IMR-90 (cell line): ENCODE measurements at places on chromosomes 12 and 14. TPM values are rescaled to one million over a fixed set of nuclear protein-coding genes. Genes with fewer than 3 reads are reported as not detected.

DNA sequence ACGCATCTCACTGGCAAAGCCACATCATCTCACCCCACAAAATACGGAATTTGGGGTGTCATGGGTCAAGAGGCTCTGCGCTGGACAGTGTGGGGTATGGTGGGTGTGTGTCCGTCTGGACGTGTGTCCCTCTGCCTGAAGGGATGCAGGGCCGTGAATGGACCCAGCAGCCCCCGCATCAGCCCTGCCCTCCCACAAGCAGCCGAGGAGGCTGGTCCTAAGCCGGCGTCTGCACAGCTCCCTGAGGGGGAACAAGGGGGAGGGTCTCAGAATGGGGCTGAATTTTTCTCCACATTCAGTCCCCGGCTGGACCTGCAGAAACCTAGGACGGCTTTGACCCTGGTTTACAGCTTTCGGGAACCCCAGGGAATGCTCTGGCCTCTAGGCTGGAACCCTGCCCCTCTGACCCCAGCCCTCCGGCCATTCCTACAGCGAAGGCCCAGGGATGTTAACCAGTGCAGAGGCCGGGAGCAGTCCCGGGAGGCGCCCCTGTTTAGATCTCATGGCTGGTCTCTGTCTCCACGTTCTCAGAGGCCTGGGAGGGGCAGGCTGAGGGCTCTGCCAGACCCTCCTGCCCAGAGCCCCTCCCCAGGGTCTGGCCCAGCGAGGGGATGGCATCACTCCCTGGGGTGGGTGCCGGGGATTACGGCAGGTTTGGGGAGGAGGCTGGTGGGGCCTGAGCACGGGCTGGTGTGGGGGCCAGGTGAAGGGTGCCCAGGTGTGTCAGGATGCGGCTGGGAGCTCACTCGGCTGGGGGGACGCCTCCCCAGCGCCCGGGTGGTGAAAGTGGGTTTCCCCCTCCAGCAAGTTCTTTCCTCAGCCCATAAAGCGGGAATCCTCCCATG is 156.5 kb upstream of the C14orf180 start:
- no peak for DNase-seq

The ETFBKMT gene
- 2.5 and 3.3 TPM in 2 replicates for total RNA-seq

- peak; percentile 79 for DNase-seq
These were observed 142.3 kb downstream of the PCNX1 start for GRCh38 chr14:71049435-71050133.

GRCh38 chr12:120220838-120221575 is 20.1 kb upstream of the RPLP0 start:
- no peak for DNase-seq

GRCh38 chr12:69334158-69334557 is 14.0 kb upstream of the LYZ start:
- no peak for DNase-seq

The FLRT2 gene
- 11.1 and 13.1 TPM in 2 replicates for total RNA-seq

GRCh38 chr12:94254270-94254669 is 105.9 kb downstream of the PLXNC1 start:
- no peak for DNase-seq
